Activated T-helper 1 cell treated with anti-CD3 and anti-CD28 coated beads, Interleukin-2, amount 50 U/mL, for 16 hours (primary cell): ENCODE measurements at places on chromosomes 6 and 20.

GRCh38 chr6:168213121-168213524, 106.5 kb downstream of the DACT2 start:
- no peak for DNase-seq

DNA sequence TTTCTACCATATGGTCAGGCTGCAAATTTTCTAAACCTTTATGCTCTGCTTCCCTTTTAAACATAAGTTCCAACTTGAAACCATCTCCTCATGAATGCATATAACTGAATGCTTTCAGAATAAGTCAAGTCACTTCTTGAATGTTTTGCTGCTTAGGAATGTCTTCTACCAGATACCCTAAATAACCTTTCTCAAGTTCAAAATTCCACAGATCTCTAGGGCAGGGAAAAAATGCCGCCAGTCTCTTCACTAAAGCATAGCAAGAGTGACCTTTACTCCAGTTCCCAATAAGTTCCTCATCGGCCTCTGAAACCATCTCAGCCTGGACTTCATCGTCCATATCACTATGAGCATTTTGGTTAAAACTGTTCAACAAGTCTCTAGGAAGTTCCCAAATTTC, 1011.2 kb upstream of the CITED2 start:
- no peak for DNase-seq

DNA sequence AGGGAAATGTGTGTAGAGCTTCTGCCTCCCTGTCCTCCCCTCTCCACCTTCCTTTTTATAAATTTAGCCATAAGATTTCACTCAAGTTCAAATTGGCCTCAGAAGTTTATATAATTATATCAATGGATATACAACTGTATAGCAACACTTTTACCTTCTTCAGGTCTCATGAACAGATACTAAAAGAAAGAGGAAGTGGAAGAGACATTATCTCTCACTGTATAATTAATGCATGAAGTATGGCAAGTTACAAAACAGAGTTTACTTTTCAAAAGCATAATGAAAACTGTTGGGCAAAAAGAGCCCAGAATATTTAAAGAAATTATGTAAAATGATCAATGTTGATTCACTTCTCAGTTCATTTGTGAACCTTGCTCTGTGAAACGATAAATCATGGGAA, 99.7 kb downstream of the PDE7B start:
- no peak for DNase-seq

- no peak for DNase-seq
Measured at GRCh38 chr20:61575151-61575937, 323.3 kb downstream of the CDH4 start.

- no peak for DNase-seq
Measured at GRCh38 chr20:2602046-2602735, 50.2 kb upstream of the NOP56 start.

DNA sequence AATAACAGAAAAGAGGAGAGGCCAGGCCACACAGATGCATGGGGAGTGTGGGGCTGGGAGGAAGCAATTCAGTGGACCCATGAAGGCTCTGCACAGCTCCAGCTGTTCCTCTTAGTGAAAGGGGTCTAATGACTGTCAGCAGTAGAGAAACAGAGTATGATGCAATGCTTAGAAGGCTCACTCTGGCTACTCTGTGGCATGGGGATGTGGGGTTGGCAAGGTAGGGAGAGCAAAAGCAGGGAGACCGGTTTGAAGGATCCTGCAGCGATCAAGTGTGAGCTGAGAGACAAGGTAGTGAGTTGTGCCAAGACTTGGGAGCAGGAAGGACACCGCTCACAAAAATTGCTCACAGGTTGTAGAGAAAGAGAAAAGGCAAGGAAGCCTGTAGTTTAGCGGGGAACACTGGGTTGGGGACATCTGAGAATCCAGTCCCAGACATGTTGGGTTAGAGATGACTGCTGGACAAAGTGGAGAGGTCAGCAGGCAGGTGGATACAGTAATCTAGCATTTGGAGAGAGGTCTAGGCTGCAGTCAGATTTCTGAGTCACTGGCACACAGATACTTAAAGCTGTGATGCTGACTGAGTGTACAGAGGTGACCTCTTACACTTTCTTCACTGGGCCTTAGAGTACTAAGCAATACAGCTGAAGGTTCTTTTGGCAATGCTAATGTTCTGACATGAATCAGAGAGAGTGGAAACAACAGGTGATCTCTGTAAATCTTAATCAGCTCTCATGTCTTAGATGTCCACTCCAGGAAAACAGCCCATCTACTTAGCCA, 27.1 kb downstream of the NAPB start:
- no peak for DNase-seq

GRCh38 chr6:13814938-13815575, 700 bp upstream of the MCUR1 start:
- no peak for DNase-seq

- DNase-seq, result no peak
Measured at GRCh38 chr20:3123542-3123941, 36.1 kb downstream of the FASTKD5 start.

DNA sequence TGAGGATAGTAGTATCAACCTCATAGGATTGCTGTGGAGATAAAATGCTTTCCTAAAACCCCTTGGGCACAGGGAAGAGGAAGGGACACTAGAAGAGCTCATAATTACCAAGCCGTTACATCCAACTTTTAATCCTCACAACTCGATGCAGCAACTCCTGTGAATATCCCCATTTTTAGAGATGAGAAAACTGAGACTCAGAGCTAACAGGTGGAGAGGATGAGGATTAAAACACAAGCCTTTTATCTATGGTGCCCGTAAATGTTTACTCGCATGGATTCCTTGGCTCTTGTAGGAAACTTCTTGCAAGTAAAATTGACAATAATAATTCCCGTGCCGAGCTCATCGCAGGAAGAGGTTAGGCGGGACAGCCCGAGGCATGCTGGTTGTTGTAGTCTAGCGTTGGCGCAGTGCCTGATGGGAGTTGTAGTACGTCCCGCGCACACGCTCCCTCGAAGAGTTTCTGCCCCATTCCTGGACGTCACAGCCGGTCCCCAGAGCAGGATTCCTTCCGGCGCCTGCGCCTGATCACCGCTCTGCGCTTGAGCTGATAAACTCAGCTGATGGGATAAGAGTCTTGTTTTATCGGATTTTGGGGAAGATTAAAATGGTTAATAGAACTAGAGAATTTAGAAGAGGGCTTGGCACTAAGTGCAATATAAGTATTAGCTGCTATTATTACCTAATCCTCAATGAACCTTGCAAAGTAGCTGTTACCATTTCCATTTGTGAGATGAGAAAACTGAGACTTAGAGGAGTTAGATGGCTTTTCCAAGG, 2.8 kb upstream of the UBE2V1 start:
- peak; percentile 83 for DNase-seq

GRCh38 chr6:149910721-149911151, 12.2 kb downstream of the RAET1G start:
- DNase-seq, result no peak

DNA sequence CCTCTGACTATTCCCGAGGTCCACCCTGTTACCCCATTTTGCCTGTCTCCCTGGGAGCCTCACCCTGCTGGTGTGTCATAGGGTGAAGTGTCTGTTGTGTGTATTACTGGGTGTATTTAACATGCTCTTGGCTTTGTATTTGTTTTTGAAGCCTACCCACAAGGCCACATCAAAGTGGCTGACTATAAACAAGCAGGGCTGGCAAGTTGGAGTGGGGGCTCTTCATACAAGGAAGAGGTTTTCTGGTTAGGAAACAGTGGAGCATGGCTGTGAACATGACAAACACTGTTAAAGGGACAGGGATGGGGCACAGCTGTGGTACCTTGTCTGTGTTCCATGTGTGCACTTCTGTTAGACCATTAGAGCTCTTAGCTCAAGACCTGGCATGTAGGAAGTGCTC, 26.3 kb downstream of the HECA start:
- DNase-seq, result peak; percentile 45
